HT-29 (cell line): ENCODE measurements at places on chromosomes 6 and 20.

DNA sequence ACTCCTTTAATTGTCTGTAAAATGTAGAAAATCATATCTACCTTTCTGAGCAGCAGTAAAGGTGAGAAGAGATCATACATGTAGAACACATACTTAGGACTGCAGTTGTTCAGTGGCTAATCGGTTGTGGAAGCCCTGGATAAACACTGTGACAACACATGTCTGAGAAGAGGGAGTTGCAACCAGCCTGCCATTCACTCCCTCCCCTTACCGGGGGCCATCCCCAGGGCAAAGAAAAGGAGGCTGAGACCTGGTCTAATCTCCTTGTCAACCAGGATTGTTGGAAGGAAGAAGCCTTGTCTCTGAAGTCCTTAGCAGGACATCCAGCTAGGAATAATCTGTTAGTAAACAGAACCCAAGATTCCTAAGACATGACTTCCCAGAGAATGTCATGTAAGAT lies 462.5 kb upstream of the AGPAT4 start:
- no peak for DNase-seq

DNA sequence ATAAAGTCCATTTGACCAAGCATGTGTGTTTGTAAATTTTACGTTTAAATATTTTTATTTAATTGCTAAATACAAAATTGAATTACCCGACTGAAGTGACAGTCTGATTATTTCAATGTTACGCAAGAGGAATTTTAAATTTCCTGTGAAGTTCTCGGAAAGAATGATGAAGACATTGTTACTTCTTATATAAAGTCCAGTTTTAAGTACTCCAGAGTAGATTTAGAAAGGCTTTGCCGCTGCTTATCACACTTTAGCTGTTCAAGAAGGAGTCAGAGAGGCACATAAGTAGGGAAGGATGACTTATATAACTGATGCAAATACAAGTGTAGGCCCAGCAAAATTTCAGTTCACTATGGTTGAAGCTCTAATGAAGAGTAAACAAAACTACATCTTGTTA lies 265.1 kb upstream of the CITED2 start:
- no peak for DNase-seq

GRCh38 chr6:17945111-17945510 lies 42.3 kb downstream of the KIF13A start:
- DNase-seq, result no peak

DNA sequence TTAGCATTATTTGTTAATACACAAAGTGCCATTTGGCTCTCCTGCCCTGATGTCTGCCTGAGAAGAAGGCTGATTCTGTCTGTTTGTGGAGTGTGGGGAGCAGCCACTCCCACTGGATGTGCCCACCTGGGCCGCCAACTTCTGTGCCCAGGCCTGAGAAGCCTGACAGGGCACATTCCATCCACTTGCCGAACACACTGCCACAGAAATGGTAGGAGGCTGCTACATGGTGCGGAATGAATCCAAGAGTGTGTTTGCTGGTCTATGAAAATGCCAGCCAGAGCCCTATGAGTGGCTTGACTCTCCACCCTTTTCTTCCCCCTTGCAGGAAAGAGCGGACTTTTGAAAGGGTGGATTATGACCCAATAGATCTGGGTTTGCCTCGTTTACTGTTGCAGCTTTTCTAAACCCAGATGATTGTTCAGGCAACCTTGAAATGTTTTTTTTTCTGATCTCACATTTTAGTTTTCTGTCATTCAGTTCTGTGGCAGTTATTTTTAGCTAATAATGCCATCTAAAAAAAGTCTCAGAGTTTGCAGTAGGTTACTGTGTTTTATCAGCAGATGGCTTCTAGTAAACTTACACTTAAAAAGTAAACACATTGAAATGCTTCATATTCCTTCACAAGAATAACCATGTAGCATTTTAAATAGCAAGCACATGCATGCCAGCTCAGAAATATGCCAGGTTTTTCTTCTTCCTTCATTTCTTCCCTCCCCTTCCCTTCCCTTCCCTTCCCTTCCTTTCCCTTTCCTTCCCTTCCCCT lies 196.5 kb downstream of the SLC35F1 start:
- DNase-seq, result no peak

DNA sequence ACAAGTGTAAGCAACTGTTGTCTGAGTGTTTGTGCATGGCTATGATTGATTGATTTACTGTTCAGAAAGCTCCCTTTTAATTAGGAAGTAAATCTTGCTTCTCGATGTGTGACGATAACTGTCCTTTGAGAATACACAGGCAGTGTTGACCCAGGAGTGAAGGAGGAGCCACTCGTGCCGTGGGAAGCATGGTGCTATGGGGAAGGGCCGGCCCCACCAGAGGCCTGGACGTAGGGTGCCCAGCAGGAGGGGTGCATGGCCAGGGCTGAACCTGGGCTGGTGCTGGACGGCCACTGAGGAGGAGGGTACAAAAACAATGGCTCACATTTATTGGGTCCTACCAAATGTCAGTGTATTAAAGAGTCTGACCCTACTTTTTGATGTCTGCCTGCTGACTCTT lies 60.7 kb downstream of the ANKRD60 start:
- DNase-seq, result no peak

DNA sequence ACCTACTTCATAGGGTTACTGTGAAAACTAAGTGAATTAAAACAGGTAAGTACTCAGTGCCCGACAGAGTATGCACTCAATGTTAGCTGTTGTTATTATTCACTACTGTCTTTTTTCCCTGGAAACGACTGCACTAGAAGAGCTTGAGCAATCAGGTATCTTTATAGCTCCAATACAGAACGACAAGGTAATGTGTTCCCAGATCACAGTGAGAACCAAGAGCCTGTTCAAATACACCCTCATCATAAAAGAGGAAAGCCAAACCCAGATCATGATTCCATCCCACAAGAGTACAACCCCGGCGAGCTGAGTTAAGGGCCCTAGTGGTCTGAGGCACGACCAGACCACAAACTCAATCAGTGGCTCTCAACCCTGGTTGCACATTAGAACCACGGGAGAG lies 9.8 kb downstream of the MRPS18A start:
- no peak for DNase-seq

GRCh38 chr6:153083869-153084268 lies 47.2 kb downstream of the RGS17 start:
- no peak for DNase-seq

GRCh38 chr20:36854348-36855240 lies 21.3 kb upstream of the TLDC2 start:
- DNase-seq, result no peak

GRCh38 chr6:82371799-82372546 lies 8.4 kb downstream of the TPBG start:
- no peak for DNase-seq

- peak; percentile 77 for DNase-seq
Observed at GRCh38 chr6:37624606-37625574, 72.8 kb downstream of the MDGA1 start.

DNA sequence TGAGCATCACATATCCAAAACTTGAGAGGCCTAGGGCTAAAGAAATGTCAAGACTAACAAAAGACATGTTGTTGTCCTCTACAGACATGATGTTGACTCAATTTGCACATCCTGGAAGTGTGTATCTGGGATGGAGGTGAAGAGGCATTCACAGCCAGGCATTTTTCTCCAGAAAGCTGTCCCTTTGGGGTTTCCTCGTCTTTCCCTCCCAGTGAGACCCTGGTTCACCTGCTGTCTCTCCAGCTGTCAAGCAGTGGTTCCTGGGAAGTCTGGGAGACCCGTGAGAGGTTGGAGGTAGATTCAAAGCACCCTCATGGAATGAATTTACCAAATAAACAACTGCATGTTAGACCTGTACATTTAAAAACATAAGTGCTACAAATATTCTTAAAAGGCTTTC lies 32.1 kb downstream of the BACH2 start:
- no peak for DNase-seq

- DNase-seq, result no peak
Observed at GRCh38 chr6:47524136-47524845, 46.7 kb downstream of the CD2AP start.

DNA sequence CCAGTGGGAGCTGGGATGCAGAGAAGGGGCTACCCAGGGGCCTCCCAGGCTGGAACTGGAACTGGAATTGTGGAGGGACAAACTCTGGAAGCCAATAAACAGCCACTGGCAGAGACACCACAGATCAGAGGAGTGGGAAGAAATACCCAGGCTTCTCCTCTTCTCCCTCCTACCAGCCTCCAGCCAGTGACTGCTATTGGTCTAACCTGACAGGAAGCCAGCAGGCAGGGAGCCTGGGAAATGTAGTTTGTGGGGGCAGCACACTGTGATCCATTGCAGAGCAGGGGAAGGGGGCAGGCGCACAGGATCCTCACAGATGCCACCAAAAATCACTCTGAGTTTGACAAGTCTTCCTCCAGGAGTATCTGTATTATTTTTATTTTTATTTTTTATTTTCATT lies 12.1 kb upstream of the MLN start:
- DNase-seq, result peak; percentile 35

GRCh38 chr6:136608991-136609390 lies 58.8 kb upstream of the MAP7 start:
- DNase-seq, result peak; percentile 8

DNA sequence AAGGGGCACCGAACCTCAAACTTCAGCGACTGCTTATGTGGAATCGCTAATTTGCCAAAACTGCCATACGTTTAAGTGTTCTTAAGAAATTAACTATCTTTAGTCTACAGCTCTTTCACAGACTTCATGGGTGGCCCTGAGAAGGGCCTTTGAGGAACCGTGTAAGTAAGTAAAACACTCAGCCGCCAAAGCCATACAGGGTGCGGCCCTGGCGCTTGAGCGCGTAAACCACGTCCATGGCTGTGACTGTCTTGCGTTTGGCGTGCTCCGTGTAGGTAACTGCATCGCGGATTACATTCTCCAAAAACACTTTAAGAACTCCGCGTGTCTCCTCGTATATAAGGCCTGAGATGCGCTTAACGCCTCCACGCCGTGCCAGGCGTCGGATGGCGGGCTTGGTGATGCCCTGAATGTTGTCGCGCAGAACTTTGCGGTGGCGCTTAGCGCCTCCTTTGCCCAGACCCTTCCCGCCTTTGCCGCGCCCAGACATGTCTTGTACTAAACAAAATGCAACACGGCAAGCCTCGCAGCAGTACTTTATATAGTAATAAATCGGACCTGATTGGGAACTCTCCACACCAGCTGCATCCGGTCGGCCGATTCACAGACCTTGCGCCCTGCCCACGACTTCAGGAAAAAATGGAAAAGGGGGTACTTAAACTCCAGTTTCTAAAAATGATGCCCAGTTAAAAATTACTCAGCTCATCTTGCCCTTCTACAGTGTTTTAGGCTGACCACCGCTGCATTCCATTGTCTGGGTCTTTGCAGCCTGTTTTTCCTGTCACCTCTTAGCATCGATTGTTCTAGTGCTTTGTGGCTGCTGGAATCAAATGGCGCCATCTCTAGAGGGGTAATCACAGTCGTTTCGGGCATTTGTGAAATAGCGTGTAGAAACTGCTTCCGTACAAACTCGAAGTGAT lies 38.9 kb downstream of the OR2B2 start:
- DNase-seq, result peak; percentile 90

- DNase-seq, result no peak
Observed at GRCh38 chr6:113049190-113049589, 702.1 kb downstream of the RFPL4B start.

DNA sequence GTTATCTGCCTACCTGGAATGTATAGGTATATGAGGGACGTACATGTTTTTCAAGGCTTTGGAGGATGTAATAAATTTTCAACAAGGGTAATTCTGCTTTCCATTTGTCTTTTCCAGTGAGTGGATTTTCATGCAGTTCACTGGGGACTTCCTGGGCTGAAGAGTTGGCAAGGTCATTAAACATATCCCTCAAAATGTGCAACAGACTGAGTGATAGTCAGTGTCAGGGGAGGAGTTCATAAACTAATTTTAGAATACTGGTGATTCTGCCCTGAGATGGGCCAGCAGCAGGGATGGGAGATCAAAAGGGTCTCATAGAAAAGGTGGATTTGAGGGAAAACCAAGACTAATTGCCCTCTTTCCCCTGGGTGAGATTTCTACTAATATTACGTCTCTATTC lies 122.3 kb upstream of the CLDN20 start:
- DNase-seq, result no peak

DNA sequence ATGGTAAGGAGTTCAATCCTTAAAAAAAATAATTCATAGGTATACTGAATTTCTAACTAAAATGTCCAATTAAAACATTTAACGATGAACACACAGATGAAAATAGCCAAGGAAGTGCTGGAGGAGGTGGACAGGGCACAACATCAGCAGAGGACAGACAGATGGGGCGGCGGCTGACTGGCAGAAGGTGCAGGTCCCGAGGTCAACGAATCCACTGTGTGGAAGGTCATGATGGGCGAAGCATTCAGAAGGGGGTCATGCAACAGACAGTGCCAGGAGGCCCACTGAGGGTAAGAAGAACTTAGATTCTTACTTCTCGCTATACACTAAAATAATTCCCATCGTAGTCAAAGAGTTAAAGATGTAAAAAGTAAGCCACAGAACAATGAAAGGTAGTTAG lies 34.2 kb upstream of the FRMD1 start:
- DNase-seq, result no peak

GRCh38 chr6:115441651-115442050 lies 619.0 kb downstream of the FRK start:
- DNase-seq, result no peak

- DNase-seq, result no peak
Observed at GRCh38 chr20:32462900-32463641, 104.9 kb downstream of the ASXL1 start.

GRCh38 chr6:45024610-45025009 lies 303.5 kb upstream of the RUNX2 start:
- no peak for DNase-seq

DNA sequence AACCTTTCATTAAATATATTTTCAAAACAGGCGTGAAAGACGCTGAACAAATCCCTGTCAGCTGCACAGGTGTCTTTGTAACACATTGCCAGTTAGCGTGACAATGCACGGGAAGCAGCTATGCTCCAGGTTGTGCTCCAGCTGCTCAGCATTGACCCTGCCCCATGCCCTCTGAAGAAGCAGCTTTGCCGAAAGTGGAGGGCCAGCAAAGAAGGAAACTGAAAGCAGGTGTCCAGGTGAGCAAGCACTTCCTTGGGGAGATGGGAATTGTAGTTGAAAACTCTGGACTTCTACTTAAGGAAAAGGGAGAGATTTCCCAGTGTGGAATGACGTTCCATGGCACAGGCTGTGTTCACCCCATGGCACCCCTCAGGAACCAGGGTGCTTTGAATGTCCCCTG lies 125.7 kb downstream of the TTLL2 start:
- DNase-seq, result no peak

DNA sequence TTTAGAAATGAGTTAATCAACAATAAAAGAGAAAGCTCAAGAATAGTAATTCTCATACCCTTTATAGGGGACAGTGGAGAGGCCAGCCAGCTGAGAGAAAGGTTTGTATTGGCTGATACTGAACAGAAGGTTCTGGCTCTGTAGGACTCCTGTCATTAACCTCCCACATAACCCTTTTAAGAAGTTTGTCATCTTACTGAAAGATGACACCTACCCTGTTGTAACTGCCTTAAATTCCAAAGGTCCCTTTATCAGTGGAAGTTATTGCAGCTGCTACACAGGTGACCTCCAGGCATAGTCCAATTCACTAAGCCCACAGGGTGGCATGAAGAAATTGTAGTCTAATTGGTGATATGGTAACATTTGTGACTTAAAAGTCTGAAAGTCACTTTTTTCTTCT lies 790.1 kb downstream of the TENT5A start:
- DNase-seq, result no peak
